ENCODE measurements at places on chromosomes 4 and X.

- DNase-seq, result peak; percentile 14
Observed at GRCh38 chrX:43644124-43644701, 11.9 kb upstream of the MAOA start.

GRCh38 chr4:53321151-53321983, 44.5 kb downstream of the SCFD2 start:
- peak; percentile 9 for DNase-seq

DNA sequence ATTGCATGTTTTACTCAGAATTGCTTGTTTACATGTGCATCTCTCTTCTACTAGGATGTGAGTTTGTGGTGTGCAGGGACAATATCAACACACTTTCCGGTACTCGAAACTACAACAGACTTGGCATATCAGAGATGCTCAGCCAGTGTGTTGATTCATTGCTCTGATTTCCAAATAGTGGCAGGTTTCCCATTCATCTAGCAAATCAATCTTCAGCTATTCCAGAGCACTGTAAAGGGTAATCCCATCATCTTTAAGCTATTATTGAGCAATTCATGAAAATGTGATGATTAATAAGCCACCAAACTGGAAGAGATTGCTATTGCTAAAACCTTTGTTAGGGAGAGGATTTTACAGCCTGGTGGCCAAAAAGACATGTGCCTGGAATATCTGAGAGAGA, 574.2 kb upstream of the CPEB2 start:
- DNase-seq, result no peak

- peak; percentile 18 for DNase-seq
Observed at GRCh38 chr4:110510955-110511544, 35.1 kb downstream of the ENPEP start.

DNA sequence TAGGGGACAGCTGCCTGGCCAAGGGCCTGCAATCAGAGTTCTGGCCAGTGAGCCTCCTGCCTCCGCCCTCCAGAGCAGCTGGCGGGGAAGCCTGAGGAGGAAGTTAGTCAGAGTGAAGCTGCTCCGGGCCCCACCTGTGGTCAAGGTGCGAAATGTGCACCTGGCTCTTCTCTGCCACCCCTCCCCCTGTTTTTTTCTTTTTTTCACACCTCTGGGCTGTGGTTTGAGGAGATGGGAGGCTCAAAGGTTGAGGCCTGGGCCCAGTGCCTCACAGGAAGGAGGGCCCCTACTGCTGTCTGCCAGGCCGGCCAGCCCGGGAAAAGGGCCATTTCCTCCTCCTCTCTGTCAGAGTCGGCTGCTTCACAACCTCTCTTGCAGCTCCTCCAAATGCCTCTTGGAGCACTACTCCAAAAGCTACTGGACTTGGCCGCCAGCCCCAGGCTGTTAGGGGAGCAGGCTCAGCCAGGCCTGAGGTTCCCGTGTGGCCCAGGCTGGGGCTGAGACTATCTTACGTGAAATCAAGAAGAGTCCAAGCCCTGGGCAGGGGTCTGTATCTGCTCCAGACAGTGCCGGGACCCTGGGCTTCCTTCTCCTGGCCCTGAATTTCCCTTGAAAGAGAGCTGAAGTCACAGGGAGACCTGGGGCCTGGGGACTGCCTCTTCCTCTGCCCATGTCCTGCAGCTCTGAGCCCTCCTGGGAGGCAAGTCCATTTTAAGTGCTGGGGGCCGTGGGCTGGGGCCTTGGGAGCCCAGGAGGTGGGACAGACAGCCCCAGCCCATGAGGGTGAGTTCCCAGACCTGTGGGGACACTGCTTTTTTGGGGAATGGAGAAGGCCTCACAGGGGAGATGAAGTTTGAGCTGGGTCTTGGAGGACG, 4.5 kb upstream of the CXCR3 start:
- DNase-seq, result peak; percentile 40

DNA sequence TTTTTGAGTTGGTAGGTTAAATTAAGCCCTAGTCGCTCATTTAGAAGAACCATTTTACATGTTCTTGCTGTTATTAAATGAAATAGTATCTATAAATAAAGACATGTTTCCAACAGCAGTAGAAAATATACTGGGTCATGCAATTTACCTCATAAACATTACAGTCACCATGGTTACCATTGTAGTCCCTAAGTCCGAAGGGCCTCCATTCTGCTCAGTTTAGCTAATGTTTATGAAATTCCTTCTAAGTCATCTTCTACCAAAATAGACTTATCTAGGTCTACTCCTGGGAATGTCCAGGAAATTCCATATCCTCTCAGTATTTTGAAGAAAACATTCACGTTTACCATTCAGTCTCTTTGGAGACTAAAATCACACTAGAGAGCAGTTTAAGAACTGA, 292.5 kb upstream of the DCAF8L1 start:
- DNase-seq, result no peak

- DNase-seq, result no peak
Observed at GRCh38 chrX:131058136-131058868, at the start of gene ARHGAP36. TSS of gene ARHGAP36 (plus strand) at chrX:131058346. CDS start at chrX:131081666, 23,320 bp downstream.

DNA sequence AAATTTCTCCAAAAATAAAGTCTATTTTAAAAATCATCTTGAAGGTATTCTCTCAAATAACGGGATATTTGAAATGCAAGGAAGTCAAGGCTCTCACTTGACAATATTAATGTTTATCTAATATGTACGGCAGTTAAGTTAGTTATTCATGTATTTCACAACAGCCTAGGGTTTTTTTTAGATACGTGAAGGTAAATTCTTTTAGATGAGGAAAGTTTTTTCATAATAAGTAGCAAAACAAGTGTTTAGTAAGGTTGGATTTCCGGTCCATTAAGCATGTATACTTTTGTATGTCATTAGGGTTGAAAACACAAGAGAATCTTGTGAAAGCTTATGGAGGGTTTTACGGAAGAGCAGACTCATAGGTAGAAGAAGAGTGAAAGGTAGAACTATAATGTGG, 273.3 kb downstream of the ANK2 start:
- no peak for DNase-seq

GRCh38 chr4:92387459-92388069, 83.8 kb downstream of the GRID2 start:
- no peak for DNase-seq

DNA sequence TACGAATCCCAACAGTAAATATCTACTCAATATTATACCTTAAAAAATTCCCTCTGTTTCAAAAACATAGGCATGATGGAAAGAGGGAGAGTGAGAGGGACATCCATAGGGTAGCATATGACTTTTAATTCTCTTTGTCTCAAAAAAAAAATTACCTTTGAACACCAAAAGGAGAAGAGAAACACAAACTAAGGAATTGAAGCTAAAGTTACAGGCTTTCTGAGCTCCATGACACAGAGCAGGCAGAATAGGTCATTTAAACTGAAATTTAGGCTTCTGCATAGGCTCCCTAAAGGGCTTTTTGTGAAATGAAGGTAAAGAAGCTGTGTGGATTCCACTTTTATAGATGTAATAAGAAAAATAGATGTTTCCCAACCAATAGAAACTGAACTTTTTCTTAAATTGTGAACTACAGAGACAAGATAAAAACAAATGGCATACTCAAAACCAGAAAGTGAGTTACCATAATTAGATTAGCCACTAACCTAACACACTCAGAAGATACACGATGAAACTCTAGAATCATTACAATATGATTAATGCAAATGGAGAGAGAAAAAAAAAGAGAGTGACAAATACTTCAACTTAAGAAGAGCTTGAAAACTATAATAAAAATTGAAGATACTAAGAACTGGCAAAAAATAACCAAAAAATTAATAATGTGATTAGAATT, 584.6 kb downstream of the GABRG1 start:
- DNase-seq, result no peak

DNA sequence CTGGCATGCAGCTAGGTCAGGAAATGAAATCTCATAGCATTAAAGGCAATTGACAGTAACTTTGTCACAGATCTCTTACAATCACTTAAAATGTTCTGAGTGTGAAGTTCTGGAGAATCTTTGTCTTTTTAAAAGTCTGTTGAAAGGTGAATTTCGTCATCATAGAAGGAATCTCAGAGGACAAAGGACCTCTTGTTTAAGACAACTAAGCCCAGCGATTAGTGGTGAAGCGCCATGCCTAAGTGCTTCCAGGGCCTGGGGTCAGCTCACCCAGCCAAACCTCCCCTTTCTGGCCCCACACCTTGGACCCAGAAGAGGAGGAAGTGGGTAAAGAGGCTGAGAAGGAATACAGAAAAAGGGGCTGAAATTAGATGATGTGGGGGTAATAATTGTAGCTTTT, 8.5 kb downstream of the FRMD7 start:
- no peak for DNase-seq

DNA sequence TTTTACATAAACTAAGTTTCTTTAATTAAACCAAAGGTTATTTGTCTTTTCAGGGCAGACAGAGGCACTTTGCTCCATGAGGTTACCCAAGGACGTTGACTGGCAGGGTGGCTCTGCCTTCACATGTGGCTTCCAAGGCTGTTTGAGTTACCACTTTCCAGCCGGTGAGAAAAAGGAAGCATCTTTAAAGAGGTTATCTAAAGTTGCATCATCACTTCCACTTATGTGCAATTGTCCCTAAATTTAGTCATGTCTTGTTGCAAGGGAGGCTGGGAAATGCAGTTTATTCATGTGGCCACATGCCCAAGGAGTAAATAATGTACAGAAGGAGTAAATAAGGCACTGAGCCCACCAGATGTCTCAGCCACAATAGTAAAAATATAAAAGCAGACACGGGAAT, 29.0 kb upstream of the RAP1GDS1 start:
- no peak for DNase-seq

- no peak for DNase-seq
Observed at GRCh38 chr4:159237975-159238374, 135.1 kb downstream of the RAPGEF2 start.

- DNase-seq, result peak; percentile 19
Observed at GRCh38 chr4:128322986-128323385, 35.4 kb upstream of the PGRMC2 start.

DNA sequence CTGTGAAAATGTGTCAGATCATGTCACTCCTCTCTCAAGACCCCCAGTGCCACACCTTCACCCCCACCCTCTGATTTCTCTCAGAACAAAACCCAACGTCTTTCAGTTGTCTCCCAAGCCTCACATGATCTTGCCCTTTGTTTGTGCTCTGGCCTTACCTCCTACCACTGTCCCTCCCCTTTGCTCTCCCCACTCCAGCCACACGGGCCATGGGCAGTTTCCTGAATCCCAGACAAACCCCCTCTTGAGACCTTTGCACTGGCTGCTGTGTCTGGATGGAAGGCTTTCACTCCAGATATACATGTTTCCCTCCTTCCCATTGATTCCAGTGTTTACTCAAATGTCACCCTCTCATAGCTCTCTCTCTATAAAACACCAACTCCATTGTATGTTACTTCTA, 3.6 kb upstream of the CENPE start:
- DNase-seq, result no peak

- no peak for DNase-seq
Observed at GRCh38 chrX:107577933-107578332, 50.4 kb upstream of the PRPS1 start.

- DNase-seq, result no peak
Observed at GRCh38 chr4:1091561-1091995, 21.8 kb downstream of the RNF212 start.

DNA sequence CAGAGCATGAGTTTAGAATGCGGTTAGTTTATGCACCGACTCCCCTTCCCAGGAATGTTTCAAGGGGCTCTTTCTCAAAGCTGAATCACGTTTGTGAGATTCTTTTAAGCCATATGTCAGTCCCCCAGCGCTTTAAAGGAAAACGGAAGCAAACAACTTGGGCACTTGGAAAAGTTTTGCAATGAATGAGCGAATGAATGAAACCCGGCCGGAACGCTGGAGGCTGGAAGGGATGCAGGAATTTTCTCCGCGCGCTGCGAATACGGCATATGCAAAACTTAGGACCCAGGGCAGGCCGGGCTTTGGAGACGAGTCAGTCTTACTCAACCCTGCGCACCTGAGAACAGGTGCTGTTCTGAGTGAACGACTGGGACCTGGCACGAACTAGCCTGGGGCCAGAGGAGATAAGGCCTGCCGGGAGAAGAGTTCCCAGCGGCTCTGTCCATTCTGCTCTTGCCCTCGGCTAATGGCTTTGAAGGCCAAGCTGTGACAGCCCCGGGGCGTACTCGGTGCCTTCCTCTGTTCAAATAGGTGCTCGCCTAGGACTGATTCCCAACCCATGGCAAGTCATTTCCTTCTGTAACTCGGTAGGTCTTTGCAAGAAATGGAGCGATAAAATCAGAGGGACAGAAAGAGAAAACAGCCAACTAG, 743 bp upstream of the NRK start:
- DNase-seq, result no peak

DNA sequence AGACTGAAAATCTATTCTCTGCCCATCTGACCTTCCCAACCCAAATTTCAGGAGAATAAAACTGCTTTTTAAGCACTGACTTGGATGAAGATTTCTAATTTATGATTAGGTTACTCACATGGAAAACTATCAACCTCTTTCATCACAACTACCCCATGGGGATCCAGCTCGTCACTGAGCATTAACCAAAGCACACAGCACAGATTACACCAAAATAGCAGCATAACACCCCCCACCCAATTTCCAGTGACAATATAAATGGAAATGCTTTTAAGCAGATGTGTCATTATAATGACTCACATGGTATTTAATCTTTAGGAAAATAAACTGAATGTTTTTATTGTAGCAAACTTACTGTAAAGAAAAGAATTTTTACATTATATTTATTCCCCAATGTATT, 9.7 kb downstream of the SERTM2 start:
- no peak for DNase-seq

- no peak for DNase-seq
Observed at GRCh38 chrX:54178100-54178940, 4.7 kb downstream of the FAM120C start.

- DNase-seq, result no peak
Observed at GRCh38 chr4:967113-968104, 6.0 kb downstream of the DGKQ start.

- no peak for DNase-seq
Observed at GRCh38 chr4:76562836-76563453, 127.9 kb downstream of the SHROOM3 start.

DNA sequence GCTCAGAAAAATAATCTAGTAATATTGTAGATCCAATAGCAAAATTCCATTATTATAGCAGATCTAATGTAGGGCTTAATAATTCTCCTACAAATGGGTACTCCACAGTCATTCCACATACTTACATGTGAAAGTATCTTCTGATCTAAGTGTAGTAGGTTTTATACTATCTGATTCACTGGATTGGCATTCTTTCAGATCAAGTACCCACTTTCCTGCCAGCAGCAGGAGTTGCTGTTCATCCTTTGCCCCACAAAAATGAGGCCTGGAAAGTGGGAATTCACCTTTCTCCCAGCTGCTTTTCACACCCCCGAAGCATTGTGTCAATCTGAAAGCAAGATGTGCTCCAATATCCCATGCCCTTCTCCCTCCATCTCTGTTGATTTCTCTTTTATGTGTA, 77.1 kb upstream of the RXFP1 start:
- no peak for DNase-seq

GRCh38 chr4:5933996-5934831, 41.3 kb upstream of the CRMP1 start:
- no peak for DNase-seq

DNA sequence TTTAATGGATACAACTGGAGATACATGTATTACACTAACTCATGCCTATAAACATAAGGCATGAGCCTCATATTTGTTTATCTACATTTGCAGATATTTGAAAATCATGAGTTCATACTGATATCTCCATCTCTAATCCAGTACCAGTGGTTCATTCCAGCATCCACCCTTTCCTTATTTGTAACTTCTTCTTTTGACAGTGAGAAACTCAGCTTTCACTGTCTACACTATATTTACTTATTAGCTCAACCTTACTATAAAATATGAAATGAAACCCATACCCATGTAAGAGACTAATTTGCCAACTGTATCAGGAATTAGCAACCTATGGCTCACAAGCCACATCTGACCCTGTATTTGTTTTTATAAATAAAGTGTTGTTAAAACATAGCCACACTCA, 161.9 kb upstream of the GPRIN3 start:
- DNase-seq, result no peak

- DNase-seq, result no peak
Observed at GRCh38 chr4:94523617-94524016, 71.9 kb downstream of the PDLIM5 start.
